ENCODE measurements at places on chromosomes 6 and 20.

DNA sequence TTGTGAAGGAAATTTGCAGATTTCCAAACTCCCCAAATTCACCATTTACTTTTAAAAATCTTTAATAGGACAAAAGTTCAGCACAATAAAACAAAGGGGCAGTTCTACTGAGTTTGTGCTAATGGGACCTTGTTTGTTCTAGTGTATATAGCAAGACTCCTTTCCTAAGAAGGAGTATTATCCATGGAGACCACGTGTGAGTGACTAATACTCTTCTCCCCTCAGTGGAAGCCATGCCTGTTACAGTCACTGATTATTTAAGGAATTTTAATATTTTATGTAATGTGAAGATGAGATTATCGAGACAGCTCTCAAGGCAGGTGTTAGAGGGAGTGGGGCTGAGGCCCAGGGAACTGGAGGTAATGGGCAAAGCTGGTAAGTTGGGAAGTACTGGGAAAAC is 16.4 kb upstream of the QKI start:
- DNase-seq = no peak

DNA sequence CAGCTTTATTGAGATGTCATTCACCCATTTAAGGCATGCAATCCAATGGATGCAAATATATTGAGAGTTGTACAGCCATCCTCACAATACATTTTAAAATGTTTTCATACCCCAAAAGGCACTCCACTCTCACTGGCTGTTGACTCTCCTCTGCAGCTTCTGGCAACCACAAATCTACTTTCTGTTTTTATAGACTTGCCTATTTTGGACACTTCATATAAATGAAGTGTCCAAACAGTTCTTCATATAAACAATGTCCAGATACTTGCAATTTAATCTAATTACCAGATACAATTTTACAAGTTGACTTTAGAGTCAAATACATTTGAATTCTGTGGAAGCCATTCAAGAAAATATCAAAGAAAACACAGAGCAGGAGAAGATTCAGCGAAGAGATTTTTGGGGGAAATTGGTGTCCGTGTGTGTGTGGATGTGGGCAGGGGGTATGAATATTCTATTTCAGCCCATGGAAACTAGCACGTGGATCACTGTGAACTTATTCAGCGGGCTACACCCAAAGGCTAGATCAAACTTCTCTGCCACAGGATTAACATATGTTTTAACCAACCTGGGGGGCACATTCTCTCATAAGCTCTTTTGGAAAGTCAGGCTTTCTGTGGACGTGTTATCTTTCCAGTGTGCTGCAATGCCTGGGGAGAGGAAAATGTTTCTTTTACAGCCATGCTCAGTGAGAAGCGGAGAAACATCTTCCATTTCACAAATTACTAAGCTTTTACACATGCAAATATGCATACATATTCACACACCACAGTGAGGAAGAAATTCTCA is 73.9 kb downstream of the PLG start:
- DNase-seq = no peak

GRCh38 chr6:109059571-109060021 is 35.0 kb downstream of the SESN1 start:
- DNase-seq = no peak

GRCh38 chr20:59121714-59122565 is 41.7 kb upstream of the ZNF831 start:
- DNase-seq = no peak

DNA sequence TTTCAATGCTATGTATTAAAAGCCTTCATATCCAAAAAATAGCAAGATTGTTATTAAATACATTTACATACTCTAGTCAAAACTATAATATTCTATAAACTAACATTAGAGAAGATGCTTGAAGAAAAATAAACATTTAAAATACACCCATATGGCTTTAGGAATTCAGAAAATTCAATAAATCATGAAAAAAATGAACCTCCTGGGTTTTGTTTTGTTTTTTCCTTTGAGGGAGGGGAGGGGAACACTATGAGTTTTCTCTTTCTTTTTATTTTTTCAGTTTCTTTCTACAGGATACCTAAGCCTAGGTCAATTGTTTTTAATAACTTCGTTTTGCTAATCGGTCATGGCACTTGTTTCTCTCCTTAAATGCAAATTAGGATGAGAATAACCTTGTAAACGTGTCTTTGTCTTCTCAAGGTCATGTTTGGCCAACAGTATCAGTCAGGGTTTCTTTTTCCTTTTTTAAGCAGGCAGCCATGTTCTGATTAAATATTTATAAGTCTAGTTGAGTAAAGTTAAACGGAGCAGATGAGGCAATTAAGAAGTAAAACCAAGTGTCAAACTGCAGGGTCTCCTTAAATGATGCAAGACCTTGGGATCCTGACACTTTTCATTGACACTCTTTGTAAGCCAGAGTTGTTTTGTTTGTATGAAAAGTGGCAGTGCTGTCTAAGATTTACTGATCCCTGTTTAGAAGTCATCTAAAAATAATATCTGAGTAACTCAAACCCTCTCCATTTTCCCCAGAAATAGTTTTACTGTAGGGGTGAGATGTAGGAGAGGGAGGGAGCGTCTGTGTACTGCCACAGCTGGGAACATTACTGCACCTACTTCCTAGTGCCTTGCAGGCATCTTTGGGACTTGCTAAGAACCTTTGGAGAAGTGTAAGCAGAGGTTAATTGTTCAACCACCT is 392.3 kb downstream of the PLCB1 start:
- DNase-seq = no peak

- DNase-seq = no peak
Measured at GRCh38 chr6:32936239-32937152, 4.3 kb downstream of the HLA-DMB start.

- DNase-seq = no peak
Measured at GRCh38 chr6:160273196-160273595, 14.6 kb upstream of the SLC22A2 start.

GRCh38 chr20:59945731-59946130 is 5.5 kb downstream of the FAM217B start:
- no peak for DNase-seq

- DNase-seq = no peak
Measured at GRCh38 chr6:123901436-123901835, 97.8 kb downstream of the NKAIN2 start.

- DNase-seq = no peak
Measured at GRCh38 chr6:116405652-116406356, 35.1 kb downstream of the DSE start.

GRCh38 chr6:1263850-1264377 is 48.0 kb upstream of the FOXQ1 start:
- no peak for DNase-seq

DNA sequence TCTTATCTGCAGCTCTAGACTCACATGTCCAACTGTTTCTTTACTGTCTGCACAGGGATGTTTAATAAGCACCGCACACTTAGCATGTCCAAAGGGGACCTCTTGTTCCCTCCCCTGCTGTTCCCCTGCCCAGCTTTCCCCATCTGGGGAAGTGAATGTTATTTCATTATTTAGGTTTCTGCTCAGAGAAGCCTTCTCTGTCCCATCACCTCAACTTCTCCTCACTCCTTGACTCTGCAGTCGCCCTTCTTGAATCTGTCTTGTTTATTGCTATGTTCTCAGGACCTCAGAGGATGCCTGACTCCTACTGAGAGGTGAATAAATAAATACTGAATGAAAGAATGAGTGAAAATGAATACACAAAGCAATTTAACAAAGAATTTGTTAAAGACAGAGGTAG is 121.0 kb downstream of the SASH1 start:
- no peak for DNase-seq

GRCh38 chr6:183668-184067 is 108.6 kb upstream of the DUSP22 start:
- no peak for DNase-seq

GRCh38 chr6:50848989-50849795 is 30.5 kb downstream of the TFAP2B start:
- no peak for DNase-seq

GRCh38 chr6:107633680-107634323 is 143.9 kb downstream of the SOBP start:
- DNase-seq = no peak

GRCh38 chr6:40961831-40962230 is 77.2 kb downstream of the UNC5CL start:
- DNase-seq = no peak

GRCh38 chr20:3390759-3391425 is 16.6 kb downstream of the DNAAF9 start:
- no peak for DNase-seq

DNA sequence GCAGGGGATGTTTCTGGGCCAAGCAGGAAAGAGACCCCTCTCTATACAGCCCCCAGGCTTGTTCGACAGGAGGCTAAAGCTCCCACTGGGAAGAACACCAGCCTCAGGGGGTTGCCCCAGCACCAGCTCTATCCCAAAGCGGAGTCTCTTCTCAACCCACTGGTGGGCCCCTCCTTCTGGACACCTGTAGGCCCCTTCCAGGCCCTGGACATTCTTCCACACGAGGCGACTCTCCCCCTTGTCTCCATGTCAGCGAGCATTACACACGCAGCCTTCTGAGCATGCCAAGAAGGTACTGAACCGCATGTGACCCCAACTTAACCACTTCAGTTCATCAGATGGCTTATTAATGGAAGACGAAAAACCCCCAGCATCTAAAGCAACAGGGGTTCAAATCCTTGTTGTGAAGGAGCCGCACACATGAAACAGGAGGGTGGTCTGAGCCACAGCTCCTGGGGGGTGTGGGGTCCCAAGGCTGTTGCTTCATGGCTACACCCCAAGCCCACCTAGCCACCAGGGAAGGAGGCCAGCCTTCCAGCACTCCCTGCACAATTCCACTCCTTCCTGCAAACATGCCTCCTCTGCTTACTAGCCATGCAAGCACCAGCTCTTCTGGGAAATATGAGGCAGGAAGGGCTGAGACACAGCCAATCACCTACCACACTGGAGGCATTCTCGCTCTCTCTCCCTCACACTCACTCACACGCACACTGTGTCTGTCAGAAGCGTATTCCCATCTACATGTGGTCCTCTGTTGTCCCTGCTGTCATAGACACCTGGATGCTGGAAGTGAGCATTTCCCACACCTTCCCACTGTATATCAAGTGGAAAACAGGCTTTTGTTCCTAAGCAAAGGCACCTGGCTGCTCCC is 104.5 kb downstream of the NOL4L start:
- peak; percentile 18 for DNase-seq

DNA sequence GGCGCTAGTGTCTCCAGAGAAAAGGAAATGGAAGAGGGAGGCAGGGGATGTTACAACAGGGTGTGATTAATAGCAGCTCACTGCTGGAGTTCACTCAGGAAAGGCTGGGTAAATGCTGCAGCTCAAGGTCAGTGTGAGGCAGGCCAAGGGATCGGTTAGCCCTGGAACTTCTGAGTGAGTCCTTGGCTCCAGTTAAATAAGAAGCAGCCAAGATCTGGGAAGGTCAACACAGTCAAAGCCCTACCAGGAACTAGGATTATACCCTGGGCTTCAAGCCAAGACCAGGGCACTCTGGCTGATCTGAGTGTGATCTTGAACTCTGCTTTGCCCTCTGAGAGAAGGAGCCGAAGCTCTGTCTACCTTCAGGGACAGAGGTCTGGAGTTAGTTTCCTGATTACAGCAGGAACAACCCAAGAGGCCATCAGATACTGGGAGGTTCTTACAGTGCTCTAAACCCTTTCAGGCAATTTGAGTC is 44.3 kb downstream of the TPD52L1 start:
- DNase-seq = peak; percentile 79

DNA sequence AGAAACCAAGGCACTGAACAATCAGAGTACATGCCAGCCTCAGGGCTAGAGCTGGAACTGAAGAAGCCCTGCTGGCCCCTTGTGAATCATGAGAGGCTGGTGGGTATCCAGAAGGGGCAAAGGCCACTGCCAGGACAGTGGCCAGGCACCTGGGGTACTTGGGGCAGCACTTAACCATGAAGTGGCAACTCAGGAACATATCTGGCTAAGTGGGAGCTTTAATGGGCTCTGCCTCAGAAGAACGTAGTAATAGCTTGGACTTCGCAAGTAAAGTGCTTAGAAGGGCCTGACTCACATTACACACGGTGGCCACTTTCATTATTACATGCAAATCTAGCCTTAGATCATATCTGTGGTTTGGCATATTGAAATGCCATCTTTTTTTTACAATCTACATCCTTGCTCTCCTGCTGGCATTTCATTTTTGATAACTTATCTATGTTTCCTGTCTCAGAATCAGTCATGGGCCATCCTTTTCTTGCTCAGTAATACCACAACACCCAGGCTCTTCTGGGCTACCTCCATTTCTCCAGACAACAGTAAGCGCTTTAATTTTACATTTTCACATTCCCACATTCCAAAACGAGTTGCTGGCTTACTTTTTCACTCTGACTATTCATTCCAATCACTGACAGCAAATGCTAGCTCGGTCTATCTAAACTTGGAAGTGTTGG is 21.6 kb downstream of the NAPB start:
- no peak for DNase-seq

DNA sequence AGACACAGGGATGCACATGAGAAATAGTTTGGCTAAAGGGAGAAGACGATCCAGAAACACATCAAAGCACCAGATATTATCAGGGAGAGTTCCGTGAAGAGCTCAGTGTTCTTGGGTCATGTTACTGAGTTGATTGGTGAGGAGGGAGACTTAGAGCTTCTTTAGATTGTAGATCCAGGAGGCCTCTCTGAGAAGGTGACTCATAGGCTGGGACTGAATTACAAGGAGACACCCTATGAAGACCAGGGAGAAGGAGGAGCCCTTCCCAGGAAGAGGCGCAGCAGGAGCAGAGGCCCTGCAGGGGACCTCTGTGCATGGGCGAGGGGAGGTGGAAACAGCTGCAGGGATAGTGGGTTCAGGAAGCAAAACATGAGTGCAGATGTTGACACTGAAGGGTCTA is 196.5 kb downstream of the SLC24A3 start:
- no peak for DNase-seq

DNA sequence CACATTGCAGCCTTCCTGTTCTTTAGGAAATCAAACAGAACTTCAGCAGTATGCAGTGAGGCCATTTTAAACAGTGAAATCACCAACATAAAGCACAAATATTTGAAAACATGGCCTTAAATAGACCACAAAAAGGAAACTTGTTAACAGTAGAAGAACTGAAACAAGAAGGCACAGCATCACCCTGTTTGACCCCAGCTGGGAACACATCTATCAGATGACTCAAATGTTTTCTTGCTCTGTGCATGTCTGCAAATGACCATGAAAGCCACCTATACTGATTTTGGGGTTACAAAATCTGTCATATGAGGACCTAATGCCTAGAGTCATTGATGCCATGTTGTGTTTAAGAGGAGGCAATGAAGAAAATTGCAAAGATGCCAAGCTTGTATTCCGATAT is 123.8 kb upstream of the ADGRF1 start:
- no peak for DNase-seq

Data from pancreas (tissue), 10 donors.